ENCODE measurements at places on chromosomes 5 and 9.

GRCh38 chr9:121367306-121368137 is 2.5 kb downstream of the STOM start:
- no peak for DNase-seq

DNA sequence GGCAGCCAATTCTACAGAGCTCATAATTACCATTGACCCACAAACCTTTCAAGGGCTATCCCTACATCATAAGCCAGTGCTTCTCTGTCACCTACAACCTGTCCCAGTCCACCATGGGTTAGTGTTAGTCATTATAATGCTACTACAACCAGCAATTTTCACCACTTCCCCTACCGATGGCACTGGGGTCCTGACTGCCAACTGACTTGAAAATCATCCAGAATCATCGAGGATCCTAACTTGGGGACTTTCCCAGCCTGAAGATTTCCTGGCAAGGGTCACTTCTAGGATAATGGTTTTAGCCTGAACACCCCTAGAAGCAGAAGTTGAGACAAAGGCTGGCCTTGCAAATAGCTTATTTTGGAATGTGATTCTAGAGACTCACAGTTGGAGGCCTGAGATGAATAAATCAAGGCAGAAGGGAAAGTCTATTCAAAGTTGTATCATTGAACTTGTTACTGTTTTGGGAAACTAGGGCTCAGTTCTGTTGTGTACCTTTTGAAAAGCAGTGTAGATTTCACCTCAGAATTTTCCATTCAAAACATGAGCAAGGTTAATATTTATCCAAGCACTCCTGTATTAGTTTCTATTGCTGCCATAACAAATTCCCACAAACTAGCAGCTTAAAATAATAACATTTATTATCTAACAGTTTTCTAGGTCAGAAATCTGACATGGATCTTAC is 633.0 kb downstream of the LRRC70 start:
- no peak for DNase-seq

DNA sequence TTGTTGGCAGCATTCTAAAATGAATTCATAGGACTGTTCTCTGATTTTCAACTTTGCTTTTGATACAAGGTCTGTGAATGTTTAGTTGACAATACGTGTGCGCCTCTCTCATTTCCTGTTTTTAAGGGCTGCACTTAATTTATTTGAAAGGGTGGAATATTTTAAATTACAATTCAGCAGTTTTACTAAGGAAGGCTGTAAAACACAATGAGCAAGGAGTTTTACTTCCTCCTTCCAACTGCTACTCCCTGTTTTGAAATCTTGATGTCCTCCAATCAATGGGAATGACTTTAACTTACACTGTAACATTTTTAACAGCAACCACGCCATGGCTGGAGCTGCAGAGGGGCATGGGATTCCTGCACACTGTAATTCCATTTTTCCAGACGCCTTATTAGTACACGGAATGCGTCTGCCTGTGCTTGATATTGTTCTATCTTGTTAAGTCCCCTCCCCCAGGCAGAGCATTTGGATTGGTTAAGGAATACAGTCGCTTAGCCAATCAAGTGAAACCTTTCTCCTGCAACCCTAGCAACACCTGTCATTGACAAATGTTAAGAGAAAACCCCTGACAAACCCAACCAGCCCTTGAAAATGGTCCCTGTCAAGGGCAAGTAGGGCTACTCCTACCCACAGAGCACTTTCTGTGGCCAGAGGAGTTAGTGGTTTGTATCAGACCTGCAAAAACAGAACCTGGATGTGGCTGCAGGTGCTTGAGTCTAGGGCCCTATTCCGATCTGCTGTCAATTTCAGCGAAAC is 12.5 kb upstream of the ZSWIM6 start:
- DNase-seq: no peak

GRCh38 chr5:16994565-16994964 is 58.5 kb upstream of the MYO10 start:
- DNase-seq: no peak

- no peak for DNase-seq
These were observed 124.6 kb upstream of the SARDH start for GRCh38 chr9:133862585-133863256.

- DNase-seq: no peak
These were observed 228.1 kb upstream of the NR4A3 start for GRCh38 chr9:99593610-99594009.

DNA sequence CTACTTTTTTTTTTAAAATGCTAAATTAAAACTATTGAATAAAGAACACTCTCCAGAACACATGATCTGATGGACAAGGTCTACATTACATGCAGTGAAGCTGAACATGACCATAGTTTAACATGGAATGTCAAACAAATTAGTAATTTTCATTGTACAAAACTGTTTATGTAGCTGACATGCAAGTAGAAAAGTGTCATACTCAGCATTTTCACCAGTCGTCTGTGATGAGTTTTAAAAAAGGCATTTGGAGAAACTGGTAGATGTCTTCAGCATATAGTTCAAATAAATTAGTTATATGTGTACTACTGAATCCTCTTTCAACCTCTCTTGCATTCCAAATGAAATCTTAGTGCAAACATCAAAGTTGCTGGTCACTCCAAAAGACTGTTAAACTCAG is 301.9 kb downstream of the FER start:
- no peak for DNase-seq
